ENCODE measurements at places on chromosomes 16 and 17.
A peak's percentile ranks its signal among the peaks of the same experiment; 100 is the strongest.

GRCh38 chr17:62049299-62049698, 15.8 kb downstream of the MED13 start:
- DNase-seq = no peak

- DNase-seq = no peak
Measured at GRCh38 chr16:84137287-84137686, 7.7 kb downstream of the HSDL1 start.

DNA sequence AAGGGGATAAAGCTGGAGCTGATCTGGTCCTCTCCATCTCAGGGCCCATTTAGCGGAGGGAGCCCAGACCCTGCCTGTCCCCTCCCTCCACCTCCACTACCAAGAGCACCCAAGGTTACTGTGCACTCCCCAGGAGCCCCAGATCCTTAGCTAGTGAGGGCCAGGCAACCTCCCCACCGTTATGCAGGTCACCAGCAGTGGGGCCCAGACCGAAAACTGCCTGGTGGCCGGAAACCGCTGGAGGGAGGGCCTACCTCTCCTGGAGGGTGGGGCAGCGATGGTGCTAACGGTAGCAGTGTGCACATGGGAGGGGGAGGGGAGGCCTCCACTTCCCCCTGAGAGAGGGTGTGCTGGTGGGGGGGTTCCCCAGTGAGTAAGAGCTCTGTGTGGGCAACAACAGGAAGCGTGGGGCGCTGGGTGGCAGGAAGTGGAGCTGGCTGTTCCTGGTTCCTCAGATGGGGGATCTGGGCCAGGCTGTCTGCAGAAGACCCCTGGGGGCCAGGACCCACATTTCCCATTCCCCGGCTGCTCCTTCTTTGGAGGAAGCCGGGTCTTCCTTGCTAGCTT, 4.4 kb downstream of the FMNL1 start:
- peak; percentile 88 for DNase-seq

DNA sequence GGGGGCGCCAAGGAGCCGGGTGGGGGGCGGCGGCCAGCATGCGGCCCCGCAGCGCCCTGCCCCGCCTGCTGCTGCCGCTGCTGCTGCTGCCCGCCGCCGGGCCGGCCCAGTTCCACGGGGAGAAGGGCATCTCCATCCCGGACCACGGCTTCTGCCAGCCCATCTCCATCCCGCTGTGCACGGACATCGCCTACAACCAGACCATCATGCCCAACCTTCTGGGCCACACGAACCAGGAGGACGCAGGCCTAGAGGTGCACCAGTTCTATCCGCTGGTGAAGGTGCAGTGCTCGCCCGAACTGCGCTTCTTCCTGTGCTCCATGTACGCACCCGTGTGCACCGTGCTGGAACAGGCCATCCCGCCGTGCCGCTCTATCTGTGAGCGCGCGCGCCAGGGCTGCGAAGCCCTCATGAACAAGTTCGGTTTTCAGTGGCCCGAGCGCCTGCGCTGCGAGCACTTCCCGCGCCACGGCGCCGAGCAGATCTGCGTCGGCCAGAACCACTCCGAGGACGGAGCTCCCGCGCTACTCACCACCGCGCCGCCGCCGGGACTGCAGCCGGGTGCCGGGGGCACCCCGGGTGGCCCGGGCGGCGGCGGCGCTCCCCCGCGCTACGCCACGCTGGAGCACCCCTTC, 484 bp downstream of the FZD2 start:
- peak; percentile 74 for DNase-seq

DNA sequence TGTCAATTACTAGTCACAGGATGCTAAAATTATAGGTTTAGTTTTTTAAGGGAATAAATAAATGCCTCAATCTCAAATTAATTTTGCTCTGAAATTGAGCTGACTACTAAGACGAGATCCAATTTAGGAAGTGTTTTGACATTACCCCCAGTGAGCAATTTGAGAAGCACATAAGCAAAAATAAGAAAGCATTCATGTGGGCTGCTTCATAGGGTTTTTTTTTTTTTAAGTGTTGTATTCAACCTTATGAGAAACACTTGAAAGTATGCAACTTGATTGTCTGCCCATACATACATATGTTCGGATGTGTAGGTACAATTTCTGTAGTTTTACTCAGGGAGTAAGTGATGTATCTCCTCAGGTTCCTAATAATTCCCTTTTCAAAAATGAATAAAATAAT, 77.6 kb downstream of the PRKCA start:
- no peak for DNase-seq

DNA sequence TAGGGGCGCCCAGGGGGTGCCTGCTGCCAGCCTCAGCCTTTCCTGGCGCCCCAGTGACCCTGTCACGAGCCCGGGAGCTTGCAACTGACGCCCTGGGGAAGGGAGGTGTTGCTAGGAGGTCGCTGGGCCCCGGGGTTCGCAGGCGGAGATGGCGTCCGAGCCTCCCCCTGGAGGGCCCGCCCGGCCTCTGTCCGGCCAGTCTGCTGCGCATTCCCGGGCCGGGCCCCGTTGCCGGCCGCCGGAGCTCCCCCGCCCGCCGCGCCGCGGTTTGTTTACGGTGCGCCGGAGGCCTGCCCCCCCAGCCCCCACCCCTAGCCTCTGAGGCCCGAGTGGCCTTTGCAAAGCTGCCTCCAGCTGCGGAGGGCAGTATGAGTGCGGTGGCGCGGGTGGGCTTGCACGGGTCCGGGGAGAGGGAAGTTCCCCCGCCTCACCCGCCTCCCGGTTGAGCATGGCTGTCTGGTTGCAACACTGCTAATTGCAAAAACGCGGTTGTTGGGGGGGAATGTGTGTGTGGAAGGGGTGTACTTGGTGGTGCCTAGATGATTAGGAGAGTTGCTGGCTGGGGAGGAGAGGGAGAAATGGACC, 514 bp downstream of the THRA start:
- DNase-seq = peak; percentile 51

DNA sequence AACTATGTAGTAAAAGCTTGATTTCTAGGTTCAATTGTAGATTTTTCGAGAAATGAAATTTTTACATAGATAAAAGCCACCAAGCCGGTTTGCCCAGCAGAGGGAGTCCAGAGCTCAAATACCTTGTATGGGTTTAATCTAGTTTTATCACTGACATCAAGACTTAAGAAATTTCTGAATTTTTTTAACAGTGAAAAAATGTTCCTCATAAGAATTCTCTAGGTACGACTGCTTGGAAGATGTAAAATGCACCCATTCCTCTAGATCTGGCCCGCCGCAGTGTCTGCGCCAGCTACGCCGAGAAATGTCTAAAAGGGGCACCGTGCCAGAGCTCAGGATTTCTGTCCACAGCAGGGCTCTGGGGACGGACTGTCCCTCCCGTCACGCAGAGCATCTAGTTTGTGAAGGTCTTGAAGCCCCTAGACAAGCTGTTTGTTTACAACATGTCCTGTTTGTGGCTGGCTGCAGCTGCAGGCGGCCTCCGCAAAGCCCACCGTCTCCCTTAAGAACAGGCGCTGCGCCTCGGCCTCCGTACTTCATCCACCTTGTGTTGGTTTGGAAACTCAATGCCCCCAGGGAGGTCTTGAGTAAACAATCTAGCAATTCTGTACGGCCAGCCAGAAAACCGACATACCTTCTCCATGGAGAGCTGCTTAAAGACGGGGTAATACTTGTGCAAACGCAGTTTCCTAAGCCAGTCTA, 24.8 kb downstream of the MAP1LC3B start:
- peak; percentile 69 for DNase-seq

- no peak for DNase-seq
Measured at GRCh38 chr16:53865494-53865863, 161.5 kb downstream of the FTO start.

- DNase-seq = no peak
Measured at GRCh38 chr17:68718465-68718864, 117.3 kb upstream of the FAM20A start.

DNA sequence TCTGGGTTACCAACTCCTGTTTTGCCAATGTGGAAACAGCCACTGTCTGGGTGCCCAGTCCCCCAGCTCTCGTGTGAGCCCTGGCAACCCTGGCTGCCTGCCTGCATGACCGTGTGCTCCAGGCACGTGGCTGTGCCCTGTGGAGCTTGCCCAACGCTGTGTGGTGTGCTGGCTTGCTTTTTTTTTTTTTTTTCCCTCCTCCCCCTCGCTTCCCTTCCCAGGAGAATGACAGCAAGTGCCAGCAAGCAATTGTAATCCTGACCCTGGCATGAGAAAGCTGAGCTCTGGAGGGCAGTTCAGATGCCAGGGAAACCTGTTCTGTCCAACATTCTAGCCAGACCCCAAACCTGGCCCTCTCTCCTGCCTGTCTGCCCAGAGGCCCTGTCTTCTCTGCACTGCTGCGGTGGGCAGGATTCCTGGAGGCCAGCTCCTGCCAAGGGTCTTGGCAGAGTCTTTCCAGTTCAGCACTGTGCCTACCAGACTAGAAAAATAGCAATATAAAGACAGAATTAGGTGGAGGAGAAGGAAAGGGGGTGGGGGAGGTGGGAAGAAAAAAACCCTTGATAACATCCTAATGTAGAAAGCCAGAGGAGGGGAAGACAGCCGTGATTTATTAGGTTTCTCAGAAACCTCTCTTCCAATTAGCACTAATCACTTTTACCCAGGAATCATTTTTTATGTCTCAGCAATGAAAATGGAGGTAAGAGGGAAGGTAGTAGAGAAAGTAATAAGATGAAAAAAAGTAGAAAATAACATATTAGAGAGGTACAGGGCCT, 9.0 kb downstream of the HLF start:
- peak; percentile 70 for DNase-seq

DNA sequence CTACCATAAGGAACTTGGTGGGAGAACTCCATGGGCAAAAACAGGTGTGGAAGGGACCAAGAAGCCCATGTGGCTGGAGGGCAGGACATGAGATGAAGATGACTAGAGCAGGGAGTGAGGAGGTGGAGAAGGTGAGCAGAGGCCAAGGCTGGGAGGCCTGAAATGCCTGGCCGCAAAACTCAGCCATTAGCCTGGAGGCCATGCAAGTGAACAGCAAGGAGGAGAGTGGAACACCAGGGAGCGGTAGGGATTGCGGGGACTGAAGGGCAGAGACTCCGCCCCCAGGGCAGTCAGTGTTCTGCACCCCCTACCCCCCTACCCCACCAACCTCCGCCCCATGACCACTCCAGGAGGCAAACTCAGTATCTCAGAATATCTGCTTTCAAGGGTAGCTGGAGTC, 17.0 kb downstream of the BCL7C start:
- no peak for DNase-seq

- DNase-seq = no peak
Measured at GRCh38 chr17:3877220-3877619, 15.6 kb downstream of the CAMKK1 start.

- peak; percentile 1 for DNase-seq
Measured at GRCh38 chr17:83181991-83182619, 102.7 kb downstream of the METRNL start.

GRCh38 chr17:80849119-80849518, 142.5 kb upstream of the CHMP6 start:
- no peak for DNase-seq

- DNase-seq = peak; percentile 56
Measured at GRCh38 chr17:36892112-36892838, 45.0 kb upstream of the LHX1 start.

- DNase-seq = peak; percentile 65
Measured at GRCh38 chr16:57500578-57501111, 14.4 kb upstream of the DOK4 start.

DNA sequence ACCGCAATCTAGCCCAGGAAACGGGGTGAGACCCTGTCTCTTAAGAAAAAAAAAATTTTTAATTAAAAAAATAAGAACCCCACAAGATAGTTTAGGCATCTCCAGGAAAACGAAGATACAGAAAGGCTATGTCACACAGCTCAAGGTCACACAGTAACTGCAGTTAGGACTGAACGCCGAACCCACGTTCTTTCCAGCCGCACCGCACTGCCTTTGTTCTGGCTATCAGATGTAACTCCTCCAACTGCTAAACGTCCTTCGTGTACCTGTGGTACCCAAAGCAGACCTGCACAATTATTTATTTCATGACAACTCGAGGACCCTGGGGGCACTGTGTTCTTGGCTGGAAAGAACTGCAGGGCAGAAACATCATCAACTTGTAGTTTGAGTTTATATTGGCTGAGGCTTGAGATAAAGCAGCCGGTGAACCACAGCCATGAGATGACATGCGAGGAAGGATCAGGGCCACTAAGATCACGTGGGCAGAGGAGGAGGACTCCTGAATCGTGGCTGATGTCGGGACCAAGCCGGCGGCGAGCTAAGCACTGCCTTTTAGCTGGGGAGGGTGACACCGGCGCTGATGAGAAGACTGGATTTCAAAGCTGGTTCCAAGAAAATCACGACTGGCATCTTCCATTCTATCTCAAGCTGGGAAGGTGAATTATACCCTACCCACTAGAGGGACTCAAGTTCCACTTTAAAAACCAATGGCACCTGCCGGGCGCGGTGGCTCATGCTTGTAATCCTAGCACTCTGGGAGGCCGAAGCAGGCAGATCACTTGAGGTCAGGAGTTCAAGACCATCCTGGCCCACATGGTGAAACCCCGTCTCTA, 20.7 kb upstream of the MNT start:
- no peak for DNase-seq

DNA sequence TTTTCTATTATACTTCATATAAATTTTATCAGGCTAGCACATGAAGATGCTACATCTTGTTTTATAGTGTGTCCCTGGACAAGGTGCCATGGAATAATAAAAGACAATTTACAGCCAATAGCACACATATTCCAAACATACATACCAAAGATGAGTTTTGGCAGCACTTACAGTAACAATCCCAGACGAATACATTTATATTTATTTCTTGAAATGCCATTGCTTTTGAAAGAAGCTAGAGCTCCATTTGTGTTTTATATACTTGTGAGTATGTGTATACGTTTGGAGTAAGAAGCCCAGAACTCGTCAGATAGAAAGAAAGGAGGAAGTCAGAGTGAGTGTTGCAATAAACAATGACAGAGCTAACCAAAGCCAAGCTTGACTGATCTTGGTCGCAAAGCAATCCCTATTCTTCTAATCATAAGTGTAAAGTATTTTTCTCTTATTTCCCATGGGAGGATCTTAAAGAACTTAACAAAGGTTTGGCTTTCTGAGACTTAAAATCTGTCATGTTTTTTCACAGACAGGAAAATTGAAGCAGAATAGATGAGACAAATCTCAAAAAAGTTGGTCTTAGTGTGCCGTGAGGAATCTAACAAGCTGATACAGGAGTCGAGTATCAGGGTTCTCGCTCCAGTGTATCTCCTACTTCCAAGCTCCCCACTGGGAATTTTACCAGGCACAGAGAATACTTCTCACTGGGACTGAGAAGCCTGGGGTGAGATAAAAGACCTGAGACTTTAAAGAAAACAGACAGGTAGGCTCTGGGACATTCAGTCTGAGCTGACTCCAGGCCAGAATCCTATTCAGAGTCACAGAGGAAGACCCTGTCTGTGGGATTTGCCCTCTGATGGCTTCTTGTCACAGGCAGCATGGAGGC, 175.4 kb downstream of the AATF start:
- no peak for DNase-seq

All from stomach (tissue), 19 donors.